Fibroblast of villous mesenchyme (primary cell): ENCODE measurements at places on chromosomes 2 and 18. TPM values are rescaled to one million over a fixed set of nuclear protein-coding genes. Genes with fewer than 3 reads are reported as not detected.

Gene SCYGR7
- not detected in 2 replicates for total RNA-seq

Gene RNF103
- 16.8 and 25.0 TPM in 2 replicates for total RNA-seq

Gene RALB
- total RNA-seq, result 35.1 and 66.9 TPM in 2 replicates

GRCh38 chr2:104853534-104854497 lies at the start of gene POU3F3:
POU3F3 (plus strand) TSS chr2:104854115; CDS start chr2:104855511, 1,396 bp downstream.
- peak; percentile 14 for DNase-seq

GRCh38 chr2:157233506-157233905 lies 24.0 kb upstream of the GALNT5 start:
- peak; percentile 22 for DNase-seq

Gene FAM168B
- 83.1 and 91.5 TPM in 2 replicates for total RNA-seq

DNA sequence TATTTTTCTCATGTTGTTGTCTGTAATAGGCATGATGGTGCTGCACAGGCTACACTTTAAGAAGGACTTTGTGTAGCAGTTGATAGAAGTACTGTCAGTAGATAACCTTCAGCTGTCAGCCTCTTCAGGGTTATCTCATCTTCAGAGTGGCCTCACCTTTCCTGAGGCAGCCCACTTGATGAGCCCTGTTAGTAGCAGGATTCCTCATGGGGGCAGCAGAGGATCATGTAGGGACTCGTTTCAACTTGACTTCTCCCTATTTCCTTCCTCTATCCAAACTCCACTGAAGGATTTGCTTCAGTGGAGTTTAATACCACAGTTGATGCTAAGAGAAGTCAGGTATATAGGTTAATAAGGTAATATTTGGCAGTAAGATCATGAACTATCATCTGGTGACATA lies 530.3 kb upstream of the FSIP2 start:
- peak; percentile 4 for DNase-seq

GRCh38 chr2:230068016-230068650 lies 591 bp downstream of the SLC16A14 start:
- DNase-seq, result peak; percentile 25

DNA sequence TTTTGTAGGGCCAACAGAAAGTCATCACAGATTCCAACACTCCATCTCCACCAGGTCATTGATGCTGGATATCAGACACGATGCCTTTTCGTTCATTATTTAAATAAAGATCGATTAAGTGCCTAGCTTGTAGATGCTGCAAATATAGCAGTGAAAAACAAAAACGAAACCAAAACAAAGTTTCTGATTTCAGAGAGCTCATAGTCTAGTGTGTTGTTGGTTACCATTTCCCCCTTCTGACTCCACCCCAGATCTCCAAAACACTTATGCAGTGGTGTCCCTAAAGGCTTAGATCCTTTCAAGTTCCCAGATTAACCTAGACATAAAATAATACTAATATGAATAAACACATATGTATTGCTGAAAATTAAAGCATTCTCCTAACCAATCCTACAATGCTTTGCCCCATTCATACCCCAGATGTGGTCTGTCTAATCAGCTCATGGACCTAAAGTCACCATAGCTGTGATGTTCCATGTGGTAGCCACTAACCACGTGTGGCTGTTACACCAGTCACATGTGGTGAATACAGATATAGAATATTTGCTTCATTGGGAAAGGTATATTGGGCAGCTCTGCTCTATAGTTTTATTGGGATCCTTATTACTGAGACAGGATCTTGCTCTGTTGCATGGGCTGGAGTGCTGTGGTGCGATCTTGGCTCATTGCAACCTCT lies 787.2 kb downstream of the TDRD15 start:
- DNase-seq, result no peak

DNA sequence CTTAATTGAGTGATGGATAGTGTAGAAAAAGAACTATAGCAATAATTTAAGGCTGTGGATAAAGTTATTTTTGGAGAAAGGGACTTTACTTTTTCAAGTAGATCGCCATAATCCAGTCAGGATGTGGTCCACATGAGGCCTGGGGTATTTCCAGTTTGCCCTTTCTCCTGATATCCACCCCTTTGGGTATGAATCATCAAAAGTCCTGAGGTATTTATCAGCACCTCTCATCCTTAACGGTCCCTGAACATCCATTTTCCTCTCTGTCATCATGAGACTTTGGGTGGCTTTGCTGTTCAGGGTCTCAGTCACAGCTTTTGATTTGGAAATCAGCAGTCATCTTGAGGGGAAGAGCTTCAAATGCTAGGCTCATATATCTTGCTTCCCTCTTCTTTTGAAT lies 39.3 kb upstream of the ELAC1 start:
- no peak for DNase-seq

Gene NEURL3
- total RNA-seq, result not detected in 2 replicates

DNA sequence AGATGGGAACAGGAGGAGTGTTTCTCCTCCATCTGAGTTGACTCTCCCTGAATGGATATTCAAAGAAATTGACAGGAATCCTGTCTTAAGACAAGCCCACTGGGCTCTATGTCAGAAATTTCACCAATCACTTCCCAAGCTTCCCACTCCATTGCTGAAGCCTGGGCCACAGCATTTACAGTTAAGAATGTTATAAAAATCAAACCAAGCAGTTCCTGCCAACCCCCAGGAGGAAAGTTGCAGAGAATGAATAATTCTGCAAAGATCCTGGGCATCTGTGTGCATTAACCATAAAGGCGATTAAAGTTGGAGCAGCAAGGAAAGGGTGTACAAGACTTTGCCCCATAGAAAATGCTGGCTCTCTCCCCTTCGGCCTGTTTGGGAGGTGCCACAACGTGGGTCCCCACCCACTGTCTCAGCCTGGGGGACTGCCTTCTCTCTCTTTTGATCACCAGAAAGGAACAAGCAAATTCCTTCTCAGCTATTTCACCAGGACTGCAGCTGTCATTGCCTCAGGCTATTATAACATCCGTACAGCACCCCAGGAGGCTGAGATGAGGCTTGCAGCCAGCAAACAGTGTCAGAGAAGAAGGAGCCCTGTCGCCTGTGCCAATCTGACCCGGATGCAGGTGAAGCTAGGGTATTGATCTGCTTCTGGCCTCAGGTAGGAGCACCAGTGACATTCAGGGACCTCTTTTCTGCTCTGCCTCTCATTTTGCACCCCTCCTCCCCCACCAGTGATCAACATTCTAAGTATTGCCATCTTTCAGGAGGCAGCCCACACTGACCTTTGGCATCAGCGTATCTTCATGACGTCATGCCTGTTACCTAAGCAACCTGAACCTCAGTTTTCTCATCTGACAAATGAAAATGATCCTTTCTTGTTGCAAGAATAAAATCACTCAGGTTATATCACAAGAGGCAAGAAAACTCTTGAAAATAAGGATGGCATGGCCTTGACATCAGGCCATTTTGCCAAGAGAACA lies 219.0 kb downstream of the SH3BP4 start:
- peak; percentile 71 for DNase-seq

DNA sequence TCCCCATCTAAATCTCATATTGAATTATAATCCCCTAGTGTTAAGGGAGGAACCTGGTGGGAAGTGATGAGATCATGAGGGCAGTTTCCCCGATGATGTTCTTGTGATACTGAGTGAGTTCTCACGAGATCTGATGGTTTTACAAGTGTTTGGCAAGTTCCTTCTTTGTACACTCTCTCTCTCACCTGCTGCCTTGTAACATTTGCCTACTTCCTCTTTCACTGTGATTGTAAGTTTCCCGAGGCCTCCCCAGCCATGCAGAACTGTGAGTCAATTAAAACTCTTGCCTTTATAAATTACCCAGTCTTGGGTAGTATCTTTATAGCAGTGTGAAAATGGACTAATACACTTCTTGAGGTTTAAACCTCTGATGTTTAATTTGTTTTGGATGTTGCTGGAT lies 177.5 kb downstream of the CD8B2 start:
- no peak for DNase-seq

DNA sequence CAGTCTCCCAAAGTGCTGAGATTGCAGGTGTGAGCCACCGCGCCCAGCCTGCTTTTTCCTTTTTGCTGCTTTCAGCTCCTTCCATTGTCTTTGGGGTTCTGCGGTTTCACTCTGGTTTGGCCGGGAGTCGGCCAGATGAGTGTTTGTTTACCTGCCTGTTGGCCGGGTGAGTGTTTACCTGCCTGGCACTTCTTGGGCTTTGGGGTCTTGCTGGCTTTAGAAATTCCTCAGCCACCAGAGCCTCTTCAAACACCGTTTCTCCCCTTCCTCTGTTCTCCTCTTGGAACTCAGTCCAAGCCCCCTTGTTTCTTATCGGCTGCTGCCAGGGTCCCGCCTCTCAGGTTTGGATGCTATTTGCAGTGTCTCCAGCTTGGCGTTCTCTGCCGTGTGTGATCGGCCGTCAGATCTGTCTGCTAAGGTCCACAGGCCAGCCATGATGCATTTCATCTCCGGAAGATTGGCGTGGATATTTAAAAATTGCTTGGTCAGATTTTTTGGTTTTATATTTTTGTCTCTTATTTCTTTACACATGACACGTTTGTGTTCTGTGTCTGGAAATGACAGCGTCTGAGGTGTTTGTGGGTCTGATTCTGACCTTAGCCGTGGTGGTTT lies 14.2 kb upstream of the GAL3ST2 start:
- DNase-seq, result no peak

DNA sequence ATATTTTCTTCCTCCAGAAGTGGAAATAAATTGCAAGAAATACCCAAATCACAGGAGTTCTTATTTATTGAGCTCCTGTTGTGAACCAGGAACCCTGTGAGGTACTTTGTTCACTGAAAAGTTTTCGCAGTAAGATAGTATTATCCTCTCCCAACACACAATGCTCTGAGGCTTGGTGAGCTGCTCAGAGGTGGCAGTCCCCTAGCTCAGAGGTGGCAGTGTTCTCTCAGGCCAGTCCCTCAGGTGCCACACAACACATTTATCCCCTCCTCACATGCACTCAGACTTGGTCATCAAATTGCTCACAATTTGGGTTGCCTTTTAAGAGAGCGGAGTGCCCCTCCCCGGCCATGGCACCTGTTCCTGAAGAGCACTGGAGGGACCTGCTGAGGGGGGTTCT lies 25.9 kb downstream of the FAM228A start:
- DNase-seq, result no peak

- DNase-seq, result no peak
Measured at GRCh38 chr2:27980242-27980641, 89.7 kb downstream of the BABAM2 start.

GRCh38 chr2:10912076-10912731 lies 470 bp downstream of the KCNF1 start:
- no peak for DNase-seq

GRCh38 chr2:212109217-212109616 lies 429.4 kb downstream of the ERBB4 start:
- no peak for DNase-seq

- no peak for DNase-seq
Measured at GRCh38 chr2:194363878-194364277, 1293.1 kb upstream of the SLC39A10 start.

DNA sequence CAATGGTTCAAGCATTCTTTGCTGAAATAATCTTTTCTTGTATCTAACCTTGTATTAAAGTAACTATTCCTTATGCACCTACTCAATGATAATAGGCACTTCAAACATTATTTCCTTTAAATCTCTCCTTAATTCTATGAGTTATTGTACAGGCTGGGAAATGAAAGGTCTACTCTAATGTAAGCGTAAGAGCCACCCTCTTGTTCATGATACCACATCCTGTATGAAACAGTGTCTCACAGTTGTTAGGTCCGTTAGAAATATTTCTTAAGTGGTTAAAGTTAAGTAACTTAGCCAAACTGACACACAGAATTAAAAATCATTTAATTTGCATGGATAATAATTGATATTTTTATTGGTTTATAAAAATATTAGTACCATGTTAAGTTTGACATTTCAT lies 162.5 kb upstream of the RPRM start:
- no peak for DNase-seq

- no peak for DNase-seq
Measured at GRCh38 chr18:77254711-77255405, 5.2 kb downstream of the GALR1 start.

- no peak for DNase-seq
Measured at GRCh38 chr2:152944099-152944498, 225.7 kb downstream of the ARL6IP6 start.

Gene TBC1D8
- total RNA-seq, result 10.6 and 13.4 TPM in 2 replicates

Gene MEIS1
- total RNA-seq, result 87.3 and 107 TPM in 2 replicates
